ENCODE measurements at places on chromosomes 16 and 17.
A peak's percentile ranks its signal among the peaks of the same experiment; 100 is the strongest.

GRCh38 chr17:19610879-19611278, 37.7 kb upstream of the ALDH3A2 start:
- no peak for DNase-seq

DNA sequence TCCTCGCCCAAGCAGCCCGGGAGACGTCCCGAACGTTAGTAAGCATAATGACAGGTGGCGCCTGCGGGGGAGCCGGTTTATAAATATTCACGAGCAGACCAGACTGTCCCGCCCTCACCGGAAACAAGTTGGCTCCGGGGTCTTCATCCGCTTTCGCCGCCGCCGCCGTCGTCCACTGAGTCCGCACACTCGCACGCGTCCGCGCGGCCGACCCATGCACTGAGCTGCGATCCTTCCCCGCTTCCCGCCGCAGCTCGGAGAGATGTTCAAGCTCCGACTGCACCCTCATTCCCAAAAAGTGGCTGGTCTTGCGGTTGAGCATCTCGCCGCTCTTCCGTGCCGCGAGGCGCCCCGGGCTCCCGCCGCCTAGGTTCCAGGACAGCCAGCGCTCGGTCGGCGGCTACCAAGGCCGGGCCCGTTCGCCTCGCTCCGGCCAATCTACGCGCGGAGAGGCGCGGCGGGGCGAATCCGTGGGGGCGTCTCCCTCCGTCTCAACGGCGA, 385 bp downstream of the CFAP119 start:
- peak; percentile 74 for DNase-seq

DNA sequence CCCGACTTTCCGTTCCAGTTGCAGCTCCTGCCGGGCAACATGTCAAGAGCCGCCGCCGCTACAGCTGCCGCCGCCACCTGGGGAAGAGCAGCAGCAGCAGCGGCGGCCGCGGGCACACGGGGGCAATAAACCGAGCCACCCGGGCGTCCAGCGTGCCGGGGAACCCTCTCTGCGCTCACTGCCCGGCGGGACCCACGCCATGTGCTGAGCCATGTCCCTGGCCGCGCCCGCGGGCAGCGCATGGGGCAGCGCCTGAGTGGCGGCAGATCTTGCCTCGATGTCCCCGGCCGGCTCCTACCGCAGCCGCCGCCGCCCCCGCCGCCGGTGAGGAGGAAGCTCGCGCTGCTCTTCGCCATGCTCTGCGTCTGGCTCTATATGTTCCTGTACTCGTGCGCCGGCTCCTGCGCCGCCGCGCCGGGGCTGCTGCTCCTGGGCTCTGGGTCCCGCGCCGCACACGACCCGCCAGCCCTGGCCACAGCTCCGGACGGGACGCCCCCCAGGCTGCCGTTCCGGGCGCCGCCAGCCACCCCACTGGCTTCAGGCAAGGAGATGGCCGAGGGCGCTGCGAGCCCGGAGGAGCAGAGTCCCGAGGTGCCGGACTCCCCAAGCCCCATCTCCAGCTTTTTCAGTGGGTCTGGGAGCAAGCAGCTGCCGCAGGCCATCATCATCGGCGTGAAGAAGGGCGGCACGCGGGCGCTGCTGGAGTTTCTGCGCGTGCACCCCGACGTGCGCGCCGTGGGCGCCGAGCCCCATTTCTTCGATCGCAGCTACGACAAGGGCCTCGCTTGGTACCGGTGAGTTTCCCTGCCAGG, 604 bp downstream of the HS3ST3B1 start:
- DNase-seq: no peak

GRCh38 chr17:63540590-63540989, 9.7 kb upstream of the DCAF7 start:
- no peak for DNase-seq

DNA sequence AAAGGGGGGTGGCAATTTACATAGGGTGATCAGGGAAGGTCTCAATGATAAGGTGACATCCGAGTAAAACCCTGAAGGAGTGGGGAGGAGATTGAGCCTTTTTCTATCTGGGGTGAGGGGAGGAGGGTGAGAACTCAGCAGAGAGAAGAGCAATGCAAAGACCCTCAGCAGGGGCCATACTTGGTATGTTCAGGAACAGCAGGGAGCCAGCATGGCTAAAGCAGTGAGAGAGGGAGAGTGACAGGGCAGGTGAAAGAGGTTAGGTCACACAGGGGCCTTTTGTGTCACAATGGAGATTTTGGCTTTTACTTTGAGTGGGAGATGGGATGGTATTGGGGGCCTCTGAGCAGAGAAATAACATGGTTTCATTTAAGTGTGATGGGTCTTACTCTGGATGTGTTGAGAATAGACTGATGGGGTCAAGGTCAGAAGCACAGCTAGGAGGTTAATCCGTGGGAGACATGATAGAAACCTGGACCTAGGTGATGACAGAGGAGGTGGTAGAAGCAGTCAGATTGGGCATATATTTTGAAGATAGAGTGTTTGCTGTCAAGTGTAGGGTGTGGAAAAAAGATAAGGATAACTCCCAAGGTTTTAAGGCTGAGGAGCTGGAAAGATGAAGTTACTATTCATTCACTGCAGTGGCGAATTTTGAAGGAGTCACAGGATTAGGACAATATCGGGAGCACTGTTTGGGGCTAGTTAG, 6.2 kb downstream of the SP2 start:
- DNase-seq: no peak

- DNase-seq: no peak
These were observed 3.4 kb upstream of the WIPI1 start for GRCh38 chr17:68460715-68461114.

DNA sequence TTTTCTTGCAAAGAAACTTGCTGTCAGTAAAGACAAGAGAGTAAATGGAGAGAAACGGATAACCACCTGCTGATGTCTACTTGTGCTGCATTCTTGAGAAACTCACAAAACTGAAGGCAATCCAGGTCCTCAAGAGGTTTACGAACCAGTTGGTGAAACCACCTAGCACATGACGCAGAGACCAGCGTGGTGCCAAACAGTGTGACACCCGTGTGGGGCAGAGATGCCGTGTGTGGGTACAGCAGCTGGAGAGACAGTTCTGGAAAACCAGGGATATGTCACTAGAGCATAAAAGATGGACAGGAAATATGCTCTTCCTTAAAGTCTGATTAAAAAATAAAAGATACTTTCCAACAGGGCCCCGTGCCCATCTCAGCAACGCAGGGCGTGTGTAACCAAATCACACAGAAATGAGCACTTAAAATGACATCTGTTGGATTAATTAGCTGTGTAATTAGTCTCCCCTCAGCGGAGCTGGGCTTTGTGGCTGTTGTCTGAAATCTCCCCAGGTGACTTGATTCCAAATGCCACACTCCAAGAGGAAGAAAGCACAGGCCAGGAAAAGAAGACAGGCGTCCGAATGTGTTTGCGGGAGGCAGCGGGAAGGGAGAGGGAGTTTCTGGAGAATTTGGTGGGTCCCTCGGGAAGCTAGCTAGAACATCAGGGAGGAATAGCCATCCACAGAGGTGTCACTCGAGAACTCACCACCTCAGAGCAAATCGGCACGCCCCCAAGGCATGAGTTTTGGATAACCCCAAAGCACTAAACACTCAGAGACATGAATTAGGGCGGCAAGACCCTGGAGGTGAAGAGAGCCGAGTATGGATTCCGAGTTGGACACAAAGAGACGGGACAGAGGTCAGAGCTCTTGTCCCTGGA, 109.8 kb downstream of the ZFHX3 start:
- peak; percentile 25 for DNase-seq

- DNase-seq: no peak
These were observed 34.4 kb downstream of the CDRT15L2 start for GRCh38 chr17:20613905-20614304.

DNA sequence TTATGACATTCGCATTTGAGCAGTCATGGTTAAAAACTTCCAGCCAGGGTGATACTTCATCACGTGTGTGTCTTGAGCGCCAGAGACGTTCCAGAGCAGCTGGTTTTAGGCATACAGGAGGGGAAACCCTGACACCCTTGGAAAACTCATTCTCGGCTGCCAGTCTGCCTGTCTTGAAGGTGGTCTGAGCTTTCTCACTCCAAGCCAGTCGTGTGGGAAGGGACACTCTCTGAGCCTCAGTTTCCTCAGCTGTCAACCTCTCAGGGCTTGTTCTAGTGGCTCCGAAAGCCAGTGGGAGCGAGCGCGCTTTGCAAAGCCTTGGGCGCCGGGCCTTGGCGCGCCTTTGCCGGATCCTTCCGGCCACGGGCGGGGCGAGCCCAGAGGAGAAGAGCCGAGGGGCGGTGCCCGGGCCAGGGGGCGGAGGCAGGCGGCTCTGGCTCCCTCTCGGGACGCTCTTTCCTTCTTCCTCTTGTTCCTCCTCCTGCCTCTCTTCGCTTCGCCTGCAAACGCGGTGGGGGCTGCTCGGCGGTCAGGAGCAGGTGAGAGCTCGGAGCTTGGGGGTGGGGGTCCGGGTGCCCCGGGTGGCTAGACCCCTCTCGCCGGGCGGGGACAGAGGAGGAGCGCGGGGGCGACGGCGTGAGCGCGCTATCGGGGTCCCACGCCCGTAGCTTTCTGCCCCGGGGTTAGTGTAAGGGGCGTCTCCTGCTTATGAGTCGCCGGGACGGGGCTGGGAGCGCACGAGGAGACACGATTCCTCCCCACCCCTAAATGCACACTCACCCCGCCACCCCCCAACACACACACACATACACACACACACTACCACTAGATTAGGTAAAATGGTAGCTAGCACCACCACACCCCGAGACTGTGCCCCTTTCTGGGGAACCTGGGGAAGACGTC, at the start of gene LDAF1:
LDAF1 (plus strand) TSS at position 467 of the 903 bp plus-strand sequence. CDS start 2,509 bp downstream, outside the sequence.
- DNase-seq: peak; percentile 75

GRCh38 chr17:62064791-62065563, at the start of gene MED13:
TSS of gene MED13 (minus strand) at chr17:62065278. CDS start at chr17:62065205, 73 bp downstream.
- DNase-seq: peak; percentile 56

DNA sequence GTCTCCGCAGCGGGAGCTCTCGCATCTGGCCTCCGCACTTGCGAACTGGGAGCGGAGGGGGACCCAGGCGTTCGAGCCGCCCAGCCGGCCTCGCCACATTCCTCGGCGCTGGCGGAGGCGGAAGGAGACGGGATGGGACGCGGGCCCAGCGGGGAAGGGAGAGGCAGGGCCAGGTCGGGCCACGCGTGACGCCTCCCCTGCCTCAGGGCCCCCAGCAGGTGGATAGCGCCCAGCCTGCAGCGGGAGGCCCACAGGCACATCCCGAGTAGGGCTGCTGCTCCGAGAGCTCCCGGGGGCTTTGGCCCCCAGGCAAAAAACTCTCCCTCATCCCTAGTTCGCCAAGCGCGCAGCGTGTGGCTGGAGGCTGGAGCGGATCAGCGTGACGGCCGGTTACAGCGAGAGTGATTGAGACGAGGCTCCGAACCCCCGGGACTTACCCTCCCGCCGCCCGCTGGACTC, 800 bp downstream of the PLEKHH3 start:
- DNase-seq: peak; percentile 29

GRCh38 chr16:4607841-4608703, 6.6 kb downstream of the UBALD1 start:
- DNase-seq: no peak

DNA sequence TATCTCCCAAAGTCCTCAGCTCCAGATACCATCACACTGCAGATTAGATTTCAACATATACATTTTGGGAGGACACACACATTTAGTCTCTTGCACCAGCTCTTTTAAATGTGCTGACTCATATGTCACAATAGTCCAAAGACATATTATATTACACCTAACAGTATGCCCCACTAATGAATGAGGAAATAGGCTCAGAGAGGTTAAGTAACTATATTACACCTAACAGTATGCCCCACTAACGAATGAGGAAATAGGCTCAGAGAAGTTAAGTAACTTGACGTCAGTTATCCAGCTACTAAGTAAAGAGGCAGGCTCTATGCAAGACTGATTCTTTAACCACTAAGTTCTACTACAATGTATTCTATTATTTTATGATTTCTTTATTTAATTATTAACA, 9.7 kb downstream of the IRX6 start:
- no peak for DNase-seq

GRCh38 chr17:31811101-31811500, 47.9 kb downstream of the COPRS start:
- DNase-seq: no peak

GRCh38 chr16:88706229-88706964, at the start of the genes CTU2 and RNF166:
TSS of gene CTU2 (plus strand) at chr16:88706503. CDS start at chr16:88706531, 28 bp downstream.
TSS of gene RNF166 (minus strand) at chr16:88706408. CDS start at chr16:88706325, 83 bp downstream.
- DNase-seq: peak; percentile 96

- no peak for DNase-seq
These were observed 121.5 kb downstream of the CDK5R1 start for GRCh38 chr17:32608267-32608666.

GRCh38 chr16:79272141-79272577, 328.4 kb downstream of the MAF start:
- DNase-seq: no peak

DNA sequence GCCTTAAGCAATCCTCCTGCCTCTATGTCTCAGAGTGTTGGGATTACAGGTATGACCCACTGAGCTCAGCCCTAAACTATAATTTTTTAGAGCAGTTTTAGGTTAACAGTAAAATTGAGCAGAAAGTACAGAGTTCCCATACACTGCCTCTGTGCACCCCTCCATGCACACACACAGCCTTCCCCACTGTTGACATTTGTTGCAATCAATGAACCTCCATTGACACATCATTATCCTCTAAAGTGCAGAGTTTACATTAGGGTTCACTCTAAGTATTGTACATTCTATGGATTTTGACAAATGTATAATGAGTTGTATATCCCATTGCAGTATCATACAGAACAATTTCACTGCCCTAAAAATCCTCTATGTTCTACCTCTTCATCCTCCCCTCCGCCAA, 35.0 kb downstream of the NGFR start:
- no peak for DNase-seq

- peak; percentile 68 for DNase-seq
These were observed 15.6 kb upstream of the CBFB start for GRCh38 chr16:67013233-67013822.

DNA sequence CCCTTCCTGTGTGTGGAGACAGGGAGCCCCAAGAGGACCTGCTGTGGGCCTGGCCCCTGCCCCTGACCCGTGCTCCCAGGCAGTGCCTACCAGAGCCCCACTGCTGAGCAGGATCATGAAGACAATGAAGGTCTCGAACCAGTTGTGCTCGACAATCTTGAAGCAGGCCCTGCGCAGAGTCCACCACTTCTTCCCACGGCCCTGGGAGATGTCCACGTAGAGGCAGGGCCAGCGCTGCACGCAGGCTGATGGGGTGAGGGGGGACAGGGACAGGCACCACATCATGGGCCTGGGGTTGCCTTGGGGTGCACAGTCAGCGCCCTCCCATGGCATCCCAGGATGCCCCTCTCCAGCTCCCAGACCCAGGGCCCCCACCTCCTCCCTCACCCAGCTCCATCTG, 16.4 kb upstream of the CD79B start:
- no peak for DNase-seq

- no peak for DNase-seq
These were observed 104.3 kb upstream of the HLF start for GRCh38 chr17:55160501-55160900.

- DNase-seq: no peak
These were observed 103.1 kb downstream of the RPTOR start for GRCh38 chr17:80647746-80648145.

GRCh38 chr17:44765965-44766364, 7.2 kb downstream of the ADAM11 start:
- no peak for DNase-seq
